Esophagus muscularis mucosa (tissue), 4 donors: ENCODE measurements at places on chromosomes 1 and 21. TPM values are rescaled to one million over a fixed set of nuclear protein-coding genes. Genes with fewer than 3 reads are reported as not detected.

WNT9A gene
- total RNA-seq, result 7.5 TPM

OR14C36 gene
- not detected for total RNA-seq

MRPS6 gene
- 44.0 TPM for total RNA-seq

ASCL5 gene
- not detected for total RNA-seq

GSTM1 gene
- not detected for total RNA-seq

VWA1 gene
- 131 TPM for total RNA-seq

RSPH1 gene
- total RNA-seq, result 0.50 TPM

SELP gene
- total RNA-seq, result 5.9 TPM

OPTC gene
- not detected for total RNA-seq

SPRR3 gene
- 1.6 TPM for total RNA-seq

PTGS2 gene
- total RNA-seq, result 5.8 TPM

LCE1F gene
- not detected for total RNA-seq

PRAMEF12 gene
- total RNA-seq, result not detected

PTPRC gene
- 7.0 TPM for total RNA-seq

AVPR1B gene
- total RNA-seq, result not detected

SPATA21 gene
- total RNA-seq, result not detected

PDE4B gene
- total RNA-seq, result 3.7 TPM

CRNN gene
- total RNA-seq, result 3.7 TPM

ZBTB40 gene
- 18.3 TPM for total RNA-seq

LCE1C gene
- total RNA-seq, result not detected

KIF26B gene
- total RNA-seq, result 0.83 TPM

PIGR gene
- total RNA-seq, result 4.2 TPM

B4GALT2 gene
- 79.8 TPM for total RNA-seq

ACTL8 gene
- total RNA-seq, result not detected

CRYBG2 gene
- not detected for total RNA-seq

PIK3R3 gene
- 13.7 TPM for total RNA-seq

NOS1AP gene
- 3.0 TPM for total RNA-seq

RHD gene
- not detected for total RNA-seq

KCNJ9 gene
- total RNA-seq, result not detected

EDARADD gene
- 1.6 TPM for total RNA-seq

SIK1 gene
- total RNA-seq, result 3.2 TPM

HIVEP3 gene
- total RNA-seq, result 2.1 TPM

IGSF3 gene
- 14.3 TPM for total RNA-seq

KRTAP6-1 gene
- not detected for total RNA-seq

C1orf185 gene
- total RNA-seq, result not detected

TMEM61 gene
- total RNA-seq, result 0.66 TPM
